Amniotic stem cell (primary cell): ENCODE measurements at places on chromosomes 1 and 21.

GRCh38 chr1:32094746-32095521, 12.9 kb upstream of the KPNA6 start:
- no peak for DNase-seq

- DNase-seq = no peak
Measured at GRCh38 chr1:196393742-196394141, 214.5 kb downstream of the KCNT2 start.

DNA sequence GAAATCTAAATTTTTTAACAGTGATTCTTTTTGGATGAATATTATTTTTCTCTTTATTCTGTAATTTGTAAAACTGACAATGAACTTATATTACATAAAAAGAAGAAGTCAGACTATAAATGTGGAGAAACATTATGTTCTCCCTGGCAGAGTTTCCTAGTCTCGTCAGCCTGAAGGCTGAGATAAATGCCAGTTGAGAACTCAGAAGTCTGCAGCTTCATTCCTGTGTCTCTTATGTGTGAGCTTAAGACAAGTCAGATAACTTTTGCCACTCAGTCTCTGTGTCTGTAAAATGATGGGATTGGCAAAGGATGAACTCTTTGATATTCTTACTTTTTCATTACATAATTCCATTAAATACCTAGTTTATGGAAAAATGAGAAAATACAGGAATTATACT, 568.8 kb upstream of the ZRANB2 start:
- DNase-seq = no peak

- no peak for DNase-seq
Measured at GRCh38 chr1:5720045-5720444, 272.2 kb downstream of the NPHP4 start.

DNA sequence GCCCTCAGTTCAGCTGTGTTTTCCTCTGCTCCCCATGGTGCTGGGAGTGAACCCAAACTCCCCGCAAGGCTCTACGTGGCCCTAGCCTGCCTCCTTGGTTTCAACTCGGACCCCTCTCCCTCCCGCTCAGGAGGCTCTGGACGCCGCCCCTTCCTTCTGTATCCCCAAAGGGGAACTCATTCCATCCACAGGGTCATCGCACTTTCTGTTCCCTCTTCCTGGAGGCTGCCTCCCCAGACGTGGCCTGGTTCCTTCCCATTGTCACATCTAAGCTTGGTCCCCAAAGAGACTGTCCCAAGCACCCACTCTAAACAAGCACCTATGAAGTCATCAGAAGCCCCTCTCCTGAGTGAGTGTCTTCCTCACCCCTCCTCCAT, 10.9 kb downstream of the KCNAB2 start:
- DNase-seq = no peak

DNA sequence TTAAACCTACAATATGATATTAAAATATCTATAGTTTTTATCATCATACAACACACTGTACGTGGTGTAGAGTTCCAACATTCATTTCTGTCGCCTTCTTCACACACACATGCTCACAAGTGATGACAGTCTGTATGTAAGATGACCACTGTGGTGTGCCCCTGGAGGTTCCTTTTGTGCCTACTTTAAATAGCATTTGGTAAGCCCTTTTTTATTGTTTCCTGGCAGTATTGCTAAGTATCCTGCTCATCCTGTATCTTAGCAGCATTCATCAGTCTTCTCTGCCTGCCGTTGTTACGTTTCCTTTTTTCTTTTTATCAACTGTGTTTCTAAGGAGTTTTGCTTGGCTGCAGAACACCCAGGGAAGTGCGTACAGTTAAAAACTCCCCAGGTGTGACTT, 231.4 kb downstream of the CHRM3 start:
- DNase-seq = no peak

GRCh38 chr1:23026568-23026967, 7.3 kb downstream of the KDM1A start:
- DNase-seq = no peak

DNA sequence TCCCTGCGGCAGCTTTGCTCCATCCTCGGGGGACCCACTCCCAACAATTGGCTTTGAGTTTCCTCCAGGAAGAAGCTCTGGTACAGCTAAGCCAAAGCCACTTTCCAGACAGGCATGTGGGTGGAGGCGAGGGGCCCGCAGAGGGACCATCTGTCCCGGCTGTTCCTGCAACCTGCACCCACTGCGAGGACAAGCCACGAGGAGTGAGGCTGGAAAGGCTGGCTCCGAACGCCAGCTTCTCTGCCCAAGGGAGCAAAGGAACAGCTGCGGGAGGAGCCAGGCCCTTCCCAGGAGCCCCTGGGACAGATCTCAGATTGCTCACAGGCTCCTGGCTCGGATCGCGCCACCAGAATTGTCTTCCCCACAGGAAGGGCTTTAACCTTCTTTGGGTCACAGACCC, 28.3 kb upstream of the PEF1 start:
- no peak for DNase-seq

DNA sequence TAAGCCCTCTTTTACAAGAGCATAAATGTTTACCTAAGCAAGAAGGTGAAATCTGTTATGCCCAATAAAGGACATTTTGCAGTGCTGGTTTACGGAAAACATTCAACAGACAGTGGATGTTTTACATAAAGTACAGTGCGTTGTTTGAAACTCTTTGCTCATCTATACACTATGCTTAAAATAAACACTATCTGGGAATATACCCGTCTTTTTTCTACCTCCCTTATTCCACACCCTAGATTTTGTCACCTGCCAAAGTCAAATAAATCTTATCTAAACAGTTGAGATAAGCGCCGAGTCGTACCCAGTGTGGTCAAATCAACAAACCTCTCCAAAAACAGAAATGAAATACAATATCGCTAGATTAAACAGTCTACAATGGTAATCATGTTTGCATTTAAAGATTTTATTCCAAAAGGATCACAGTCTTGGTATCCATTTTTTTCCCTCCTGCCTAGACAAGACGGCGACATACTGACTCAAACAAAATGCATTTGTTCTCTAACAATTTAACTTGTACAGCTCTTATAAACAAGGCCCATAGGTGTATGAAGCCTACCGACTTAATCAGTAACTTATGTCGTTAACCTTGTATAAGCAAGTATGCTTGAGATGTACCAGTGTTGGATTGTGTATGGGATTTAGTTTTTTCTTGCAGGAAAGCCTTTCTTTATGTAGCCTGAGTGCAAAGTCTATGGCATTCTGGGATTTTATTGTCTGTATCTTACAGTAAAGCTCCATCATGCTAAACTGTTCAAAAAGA, 189.1 kb downstream of the FMN2 start:
- DNase-seq = no peak

DNA sequence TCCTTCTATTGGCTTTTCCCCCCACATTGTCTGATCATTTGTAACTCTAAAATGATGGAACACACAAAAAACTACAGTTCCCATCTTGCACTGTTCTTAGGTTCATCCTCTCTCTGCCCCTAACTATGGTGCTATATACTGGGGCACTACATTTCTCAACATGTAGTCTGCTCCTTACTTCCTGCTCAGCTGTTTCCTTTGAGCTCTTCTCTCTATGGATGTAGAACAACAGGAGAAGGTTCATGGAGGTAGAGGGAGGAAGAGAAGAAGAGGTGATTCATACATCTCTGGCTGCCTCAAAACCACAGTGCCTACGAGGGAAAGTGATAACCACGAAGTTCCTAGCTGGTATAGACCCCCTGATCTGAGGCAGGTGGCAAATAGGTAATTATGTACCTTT, 7.0 kb upstream of the C1orf146 start:
- no peak for DNase-seq

DNA sequence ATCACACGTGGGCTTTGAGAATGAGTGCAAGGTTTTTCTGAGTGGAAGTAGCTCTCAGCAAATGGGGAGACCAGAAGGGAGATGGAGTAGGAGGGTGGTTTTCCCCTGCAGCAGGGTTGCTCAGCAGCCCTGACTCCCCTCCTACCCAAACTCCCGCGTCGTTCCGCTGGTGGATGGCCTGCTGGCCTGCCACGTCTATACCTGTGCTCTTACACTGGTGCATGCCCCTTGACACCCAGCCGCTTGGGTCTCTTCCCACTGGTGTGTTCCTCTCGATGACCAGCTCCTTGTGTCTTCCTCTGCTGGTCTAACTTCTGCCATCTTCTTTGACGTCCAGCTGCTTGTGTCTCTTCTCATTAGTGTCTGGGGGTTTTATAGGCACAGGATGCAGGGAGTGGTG, 1797.9 kb downstream of the NCAM2 start:
- no peak for DNase-seq
